Islet precursor cell (in vitro differentiated cells): ENCODE measurements at places on chromosomes 12 and 14.

DNA sequence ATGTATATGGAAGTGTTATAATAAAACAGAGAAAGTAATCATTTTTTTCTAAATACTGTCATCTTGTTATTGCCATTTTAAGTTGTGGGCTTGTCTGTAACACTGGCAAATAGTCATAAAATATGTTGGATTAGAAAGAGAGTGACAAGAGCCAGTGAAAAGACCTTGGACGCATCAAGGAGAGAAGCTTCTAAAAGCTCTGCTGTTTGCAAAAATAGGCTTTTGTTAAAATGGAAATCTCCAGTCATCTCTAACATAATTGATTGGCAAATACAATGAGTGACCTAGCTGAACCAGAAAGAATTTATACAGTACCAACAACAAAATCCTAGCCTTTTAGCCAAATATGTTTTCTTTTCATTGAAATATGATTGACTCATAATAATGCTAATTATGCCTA lies 245.8 kb upstream of the RMST start:
- no peak for DNase-seq

- DNase-seq: no peak
These were observed 2.3 kb downstream of the CDKN1B start for GRCh38 chr12:12719496-12719895.

DNA sequence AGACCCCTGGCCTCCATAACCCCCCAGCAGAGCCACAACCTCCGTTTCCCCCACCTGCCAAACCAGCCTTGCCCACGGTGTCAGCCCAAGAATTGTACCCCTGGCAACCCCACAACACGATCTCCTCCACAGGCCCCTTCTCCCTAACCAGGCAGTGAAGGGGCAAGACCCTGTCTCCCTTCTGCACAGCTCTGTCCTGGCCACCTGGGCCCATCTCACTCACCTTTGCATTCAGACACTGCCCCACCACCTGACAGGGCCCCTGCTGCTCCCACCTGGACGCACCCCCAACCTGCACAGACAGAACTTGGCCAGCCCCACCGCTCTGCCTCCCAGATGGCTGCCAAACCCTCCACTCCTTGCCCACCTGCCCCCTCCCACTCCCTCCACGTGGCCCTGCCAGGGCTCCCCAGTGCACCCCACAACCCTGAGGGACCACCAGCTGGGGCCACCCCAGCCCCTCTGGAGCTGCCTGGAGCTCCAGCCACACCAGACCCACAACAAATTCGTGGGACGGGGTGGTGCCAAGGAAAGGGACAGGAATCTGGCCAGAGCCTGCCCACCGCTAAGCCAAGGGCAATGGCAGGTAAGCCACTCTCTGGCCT lies 11.8 kb downstream of the AHNAK2 start:
- no peak for DNase-seq

DNA sequence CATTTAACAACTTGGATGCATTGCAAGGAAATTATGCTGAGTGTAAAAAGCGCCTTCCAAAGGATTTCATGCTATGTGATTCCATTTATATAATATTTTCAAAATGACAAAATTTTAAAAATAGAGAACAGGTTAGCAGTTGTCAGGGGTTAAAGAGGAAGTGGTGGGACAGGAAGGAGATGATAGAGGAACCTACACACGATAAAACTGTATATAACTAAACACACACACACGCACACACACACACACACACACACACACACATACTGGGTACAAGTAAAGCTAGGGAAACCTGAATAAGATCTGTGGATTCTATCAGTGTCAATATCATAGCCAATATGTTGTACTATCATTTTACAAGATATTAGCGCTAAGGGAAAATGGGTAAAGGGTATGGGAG lies 17.2 kb downstream of the TTC9 start:
- DNase-seq: no peak

DNA sequence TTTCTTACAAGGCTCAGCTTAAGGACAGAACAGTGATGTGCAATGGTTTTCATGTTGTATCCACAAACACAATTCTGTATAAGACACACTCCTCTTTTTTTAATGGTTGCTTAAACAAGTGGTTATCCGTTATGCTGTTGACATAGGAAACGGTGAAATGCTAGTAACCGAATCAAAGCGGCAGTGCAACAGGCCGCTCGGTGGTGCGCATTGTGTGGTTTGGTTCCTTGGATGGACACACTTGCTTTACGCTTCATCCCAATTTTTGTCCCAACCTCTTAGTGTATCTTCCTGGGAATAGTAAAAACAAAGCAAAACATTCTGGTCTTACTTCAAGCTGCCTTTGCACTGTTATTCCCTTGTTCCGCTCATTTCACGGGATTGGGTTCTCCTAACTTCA lies 650 bp upstream of the PTGER2 start:
- DNase-seq: no peak

DNA sequence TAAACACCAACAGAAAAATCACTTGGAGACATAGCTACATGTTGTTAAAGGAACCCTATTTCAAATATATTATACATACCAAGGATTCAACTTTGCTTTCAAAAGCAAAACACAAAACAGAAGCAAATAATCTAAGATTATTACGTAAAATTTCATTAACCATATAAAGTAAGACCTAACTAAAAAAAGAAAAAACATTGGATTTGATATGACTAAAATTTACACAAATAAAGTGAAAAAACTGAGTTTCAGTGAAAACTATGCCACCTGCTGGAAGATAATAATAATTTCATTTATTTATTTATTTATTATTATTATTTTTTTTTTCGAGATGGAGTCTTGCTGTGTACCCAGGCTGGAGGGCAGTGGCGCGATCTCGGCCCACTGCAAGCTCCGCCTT lies 45.2 kb downstream of the WDHD1 start:
- no peak for DNase-seq

DNA sequence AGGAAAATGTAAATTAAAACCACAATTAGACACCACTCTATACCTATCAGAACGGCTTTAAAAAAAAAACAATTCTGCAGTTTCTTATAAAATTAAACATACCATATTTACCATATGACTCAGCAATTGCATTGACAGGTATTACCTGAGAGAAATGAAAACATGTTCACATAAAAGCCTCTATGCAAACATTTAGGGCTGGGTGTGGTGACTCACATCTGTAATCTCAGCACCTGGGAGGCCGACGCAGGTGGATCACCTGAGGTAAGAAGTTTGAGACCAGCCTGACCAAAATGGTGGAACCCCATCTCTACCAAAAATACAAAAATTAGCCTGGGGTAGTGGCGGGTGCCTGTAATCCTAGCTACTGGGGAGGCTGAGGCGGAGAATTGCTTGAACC lies 41.1 kb downstream of the SPTB start:
- no peak for DNase-seq
